ENCODE measurements at places on chromosomes 12 and 14. TPM values are rescaled to one million over a fixed set of nuclear protein-coding genes. Genes with fewer than 3 reads are reported as not detected.

PPP4R4 gene
- polyA plus RNA-seq: 0.66 TPM

OR4M1 gene
- polyA plus RNA-seq: not detected

ARG2 gene
- 2.9 TPM for polyA plus RNA-seq

SYNDIG1L gene
- 0.83 TPM for polyA plus RNA-seq

APOF gene
- polyA plus RNA-seq: not detected

EPS8 gene
- 44.8 TPM for polyA plus RNA-seq

CPNE6 gene
- polyA plus RNA-seq: not detected

TDRD9 gene
- 0.63 TPM for polyA plus RNA-seq

CLECL1 gene
- polyA plus RNA-seq: 0.15 TPM

TBX5 gene
- 57.7 TPM for polyA plus RNA-seq

KRT78 gene
- 0.14 TPM for polyA plus RNA-seq

C14orf132 gene
- 28.2 TPM for polyA plus RNA-seq

LGALS3 gene
- polyA plus RNA-seq: 47.7 TPM

WSCD2 gene
- polyA plus RNA-seq: 0.37 TPM

MANSC1 gene
- polyA plus RNA-seq: 32.0 TPM

DIO2 gene
- polyA plus RNA-seq: 1.3 TPM

LYZ gene
- 44.5 TPM for polyA plus RNA-seq

SLC7A7 gene
- polyA plus RNA-seq: 9.6 TPM

PRIMA1 gene
- 0.87 TPM for polyA plus RNA-seq

RXYLT1 gene
- polyA plus RNA-seq: 24.7 TPM

CLMN gene
- polyA plus RNA-seq: 12.5 TPM

PLEKHD1 gene
- polyA plus RNA-seq: 0.40 TPM

PPP1R36 gene
- polyA plus RNA-seq: 0.79 TPM

HNRNPA1 gene
- 3,690 TPM for polyA plus RNA-seq

ZFC3H1 gene
- polyA plus RNA-seq: 82.0 TPM

DYRK2 gene
- 21.2 TPM for polyA plus RNA-seq

ESPL1 gene
- polyA plus RNA-seq: 21.7 TPM

CCDC184 gene
- polyA plus RNA-seq: 0.20 TPM

CABP1 gene
- 3.7 TPM for polyA plus RNA-seq

LIN7A gene
- polyA plus RNA-seq: 19.9 TPM

STYK1 gene
- 0.30 TPM for polyA plus RNA-seq

AP4S1 gene
- 21.8 TPM for polyA plus RNA-seq

Measured in left lung (tissue), 14 donors.